ENCODE measurements at places on chromosomes 5 and 9. TPM values are rescaled to one million over a fixed set of nuclear protein-coding genes. Genes with fewer than 3 reads are reported as not detected.
A peak's percentile ranks its signal among the peaks of the same experiment; 100 is the strongest.

DNA sequence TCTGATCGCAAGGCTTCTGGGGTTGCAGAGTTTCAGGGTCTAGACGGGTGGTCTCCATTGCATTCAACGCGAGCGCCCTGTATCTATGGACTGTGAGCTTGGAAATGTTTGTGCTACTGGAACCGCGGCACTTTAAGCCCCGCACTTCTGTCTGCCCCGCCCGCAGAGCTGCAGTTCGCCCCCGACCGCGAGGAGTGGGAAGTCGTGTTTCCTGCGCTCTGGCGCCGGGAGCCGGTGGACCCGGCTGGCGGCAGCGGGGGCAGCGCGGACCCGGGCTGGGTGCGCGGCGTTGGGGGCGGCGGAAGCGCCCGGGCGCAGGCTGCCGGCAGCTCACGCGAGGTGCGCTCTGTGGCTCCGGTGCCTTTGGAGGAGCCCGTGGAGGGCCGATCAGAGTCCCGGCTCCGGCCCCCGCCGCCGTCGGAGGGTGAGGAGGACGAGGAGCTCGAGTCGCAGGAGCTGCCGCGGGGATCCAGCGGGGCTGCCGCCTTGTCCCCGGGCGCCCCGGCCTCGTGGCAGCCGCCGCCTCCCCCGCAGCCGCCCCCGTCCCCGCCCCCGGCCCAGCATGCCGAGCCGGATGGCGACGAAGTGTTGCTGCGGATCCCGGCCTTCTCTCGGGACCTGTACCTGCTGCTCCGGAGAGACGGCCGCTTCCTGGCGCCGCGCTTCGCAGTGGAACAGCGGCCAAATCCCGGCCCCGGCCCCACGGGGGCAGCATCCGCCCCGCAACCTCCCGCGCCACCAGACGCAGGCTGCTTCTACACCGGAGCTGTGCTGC is 1.0 kb downstream of the ADAMTS19 start:
- DNase-seq: peak; percentile 55
- peaks cover 5% of the 10 kb centered on the region for H3K4me1 ChIP-seq
- H3K27ac ChIP-seq: no peak overlapping the region
- H3K4me3 ChIP-seq: peak overlapping the region; percentile 1
- H3K27me3 ChIP-seq: no peaks in the 10 kb centered on the region

The SLC23A1 gene
- total RNA-seq: 0.66 TPM

DNA sequence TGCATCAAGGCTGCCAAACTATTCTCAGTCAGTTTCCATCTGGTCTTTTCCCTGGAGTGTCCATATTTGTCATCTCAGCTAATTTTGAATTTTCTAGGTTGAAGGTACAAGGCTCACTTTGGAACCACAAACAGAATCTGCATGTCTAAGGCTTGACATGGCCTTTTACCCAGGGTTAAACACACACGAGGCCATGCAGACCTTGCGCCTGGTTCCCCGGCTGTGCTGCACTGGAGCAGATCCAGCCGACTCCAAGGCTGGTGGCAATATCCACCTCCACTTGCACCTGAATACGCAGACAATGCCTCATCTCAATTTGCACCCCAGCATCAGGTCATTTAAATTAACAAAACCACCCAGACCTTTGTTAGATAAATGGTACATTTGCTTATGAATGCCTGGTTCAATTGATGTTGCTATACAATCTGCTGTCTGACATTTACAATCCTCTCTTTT is 276.2 kb downstream of the HSPA4 start:
- no peak for DNase-seq
- H3K4me1 ChIP-seq: peaks cover 9% of the 10 kb centered on the region
- no peaks in the 10 kb centered on the region for H3K36me3 ChIP-seq

GRCh38 chr9:21812415-21812814 is 10.0 kb downstream of the MTAP start:
- peaks cover 18% of the 10 kb centered on the region for H3K4me1 ChIP-seq
- no peak for DNase-seq
- no peaks in the 10 kb centered on the region for H3K27me3 ChIP-seq
- H3K36me3 ChIP-seq: no peaks in the 10 kb centered on the region
- no peak overlapping the region for H3K4me3 ChIP-seq

The SPARC gene
- total RNA-seq: 76.0 TPM

DNA sequence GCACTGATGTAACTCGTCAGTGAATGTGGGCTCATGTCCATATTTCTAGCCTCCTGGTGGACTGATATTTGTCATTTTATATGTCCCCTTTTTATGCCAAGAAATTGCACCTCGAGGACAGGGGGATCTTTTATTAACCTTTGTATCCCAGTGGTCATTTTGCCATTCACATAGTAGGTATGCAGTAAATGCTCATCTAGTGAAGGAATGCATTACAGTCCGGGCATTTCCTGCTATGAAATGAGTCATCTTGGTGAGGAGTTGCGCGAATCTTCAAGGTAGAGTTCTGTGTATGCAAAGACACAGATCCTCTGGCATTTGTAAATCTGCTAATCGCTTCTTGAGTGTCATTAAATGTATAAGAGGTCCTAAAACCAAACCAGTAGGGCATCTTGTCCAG is 755.5 kb upstream of the ADAMTS16 start:
- H3K27ac ChIP-seq: no peak overlapping the region
- DNase-seq: no peak
- no peaks in the 10 kb centered on the region for H3K27me3 ChIP-seq
- H3K4me1 ChIP-seq: no peaks in the 10 kb centered on the region
- no peaks in the 10 kb centered on the region for H3K36me3 ChIP-seq

- DNase-seq: no peak
- no peak overlapping the region for H3K4me3 ChIP-seq
- H3K27me3 ChIP-seq: no peaks in the 10 kb centered on the region
These were observed 102.4 kb upstream of the NR3C1 start for GRCh38 chr5:143505934-143506333.

The SLC2A6 gene
- 2.6 TPM for total RNA-seq

The PCDHA10 gene
- 6.6 TPM for total RNA-seq

GRCh38 chr5:22076586-22076985 is 776.6 kb downstream of the CDH12 start:
- H3K4me1 ChIP-seq: no peaks in the 10 kb centered on the region
- H3K27ac ChIP-seq: no peak overlapping the region
- no peak overlapping the region for H3K4me3 ChIP-seq
- H3K27me3 ChIP-seq: no peaks in the 10 kb centered on the region

DNA sequence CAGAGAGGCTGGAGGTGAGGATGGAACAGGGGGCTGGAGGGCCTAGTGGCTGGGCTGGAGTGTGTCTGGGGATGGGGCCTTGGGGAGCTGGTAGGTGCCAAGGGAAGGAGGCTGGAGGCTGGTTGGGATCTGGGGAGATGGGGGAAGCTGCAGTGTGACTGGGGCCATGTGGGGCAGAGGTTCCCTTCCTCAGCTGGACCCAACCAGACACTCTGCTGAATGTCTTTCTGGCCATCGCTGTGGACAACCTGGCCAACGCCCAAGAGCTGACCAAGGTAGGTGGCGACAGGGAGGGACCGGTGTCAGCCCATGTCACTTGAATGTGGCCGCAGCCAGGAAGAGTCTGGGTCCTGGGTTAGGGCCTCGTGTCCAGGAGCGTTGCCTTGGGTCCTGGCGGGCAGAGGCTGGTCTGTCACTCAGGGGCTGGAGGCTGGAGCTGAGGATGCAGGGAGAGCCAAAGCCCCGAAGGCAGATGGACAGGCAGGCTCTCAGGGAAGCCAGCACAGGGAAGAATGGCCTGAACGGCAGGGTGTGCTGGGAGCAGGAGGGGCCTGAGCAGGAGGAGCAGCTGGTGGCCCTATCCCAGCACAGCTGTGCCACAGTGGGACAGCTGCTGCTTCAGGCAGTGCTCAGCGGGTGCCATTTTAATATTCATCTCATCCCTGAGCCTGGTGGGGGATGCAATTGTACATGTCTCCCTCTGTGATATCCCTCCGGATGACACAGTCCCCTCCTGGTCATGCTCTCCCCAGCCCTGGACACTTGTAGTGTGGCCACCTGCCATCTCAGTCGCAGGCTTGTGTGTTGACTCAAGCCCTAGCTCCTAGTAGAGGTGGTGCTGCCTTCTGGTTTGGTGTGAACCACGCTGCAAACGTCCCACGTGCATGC is 132.5 kb downstream of the CACNA1B start:
- no peak overlapping the region for H3K27ac ChIP-seq
- H3K27me3 ChIP-seq: no peaks in the 10 kb centered on the region
- DNase-seq: no peak

The IL3 gene
- not detected for total RNA-seq

DNA sequence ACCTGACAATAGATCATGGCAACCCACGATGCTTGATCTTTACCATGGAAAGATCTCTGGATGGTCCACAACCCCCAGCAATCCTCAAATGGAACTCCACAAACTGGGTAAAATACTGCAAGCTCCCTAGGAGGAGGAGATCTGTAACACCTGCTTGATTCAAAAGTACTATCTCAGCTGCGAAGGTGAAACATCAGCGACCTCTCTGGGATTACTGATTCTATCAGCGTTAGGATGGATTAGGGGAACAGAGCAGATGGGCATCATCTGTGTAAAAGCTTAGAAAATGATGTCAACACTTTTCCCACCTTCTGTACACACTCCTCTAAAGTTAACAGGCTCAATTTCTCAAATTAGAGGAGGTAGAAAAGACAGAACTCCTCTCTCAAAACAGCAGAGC is 31.5 kb upstream of the TRPC7 start:
- H3K27ac ChIP-seq: no peak overlapping the region
- H3K36me3 ChIP-seq: no peaks in the 10 kb centered on the region
- H3K4me1 ChIP-seq: no peaks in the 10 kb centered on the region
- DNase-seq: no peak
